ENCODE measurements at places on chromosomes 12 and 14.

DNA sequence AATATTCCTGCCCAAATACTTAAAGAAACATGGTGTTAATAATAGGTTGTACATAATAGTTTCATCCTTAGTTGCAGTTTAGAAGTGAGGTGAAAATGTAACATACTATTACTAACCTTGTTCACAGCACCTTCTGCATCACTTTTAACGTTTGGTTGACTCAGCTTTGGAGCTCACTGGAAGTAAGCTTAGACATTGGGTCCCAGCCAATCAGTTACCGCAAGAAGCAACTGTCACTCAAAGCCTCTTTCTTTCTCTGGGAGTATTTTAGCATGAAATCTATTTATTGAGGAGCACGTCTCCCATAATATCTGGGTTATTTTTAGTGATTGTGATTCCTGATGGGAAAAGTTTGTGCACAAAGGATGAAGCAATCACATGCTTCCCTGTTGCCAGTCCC, 472.6 kb downstream of the SNAPC1 start:
- no peak for DNase-seq

- DNase-seq: no peak
Measured at GRCh38 chr12:94089891-94090290, 58.5 kb upstream of the PLXNC1 start.

DNA sequence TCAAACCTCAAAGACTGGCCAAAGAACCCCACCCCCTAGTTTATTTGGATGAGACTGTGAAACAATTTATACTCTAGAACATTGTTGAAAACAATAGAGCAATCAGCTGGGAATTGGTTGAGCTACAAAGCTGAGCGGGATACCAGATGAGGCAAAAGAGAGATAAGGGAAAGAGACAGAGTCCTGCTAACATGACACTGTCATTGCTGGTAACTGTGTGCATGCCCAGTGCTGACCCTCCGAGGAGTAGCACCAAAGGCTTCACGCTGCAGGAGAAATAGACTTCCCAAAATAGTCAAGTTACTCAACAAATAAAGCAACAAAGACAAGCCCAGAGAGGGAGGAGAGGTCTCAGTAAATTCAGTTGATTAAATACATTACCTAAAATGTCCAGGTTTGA, 63.6 kb downstream of the RASSF8 start:
- DNase-seq: no peak

GRCh38 chr12:115042341-115042740, 358.4 kb upstream of the TBX3 start:
- DNase-seq: no peak

- DNase-seq: no peak
Measured at GRCh38 chr14:52948836-52949235, 2.0 kb downstream of the FERMT2 start.

DNA sequence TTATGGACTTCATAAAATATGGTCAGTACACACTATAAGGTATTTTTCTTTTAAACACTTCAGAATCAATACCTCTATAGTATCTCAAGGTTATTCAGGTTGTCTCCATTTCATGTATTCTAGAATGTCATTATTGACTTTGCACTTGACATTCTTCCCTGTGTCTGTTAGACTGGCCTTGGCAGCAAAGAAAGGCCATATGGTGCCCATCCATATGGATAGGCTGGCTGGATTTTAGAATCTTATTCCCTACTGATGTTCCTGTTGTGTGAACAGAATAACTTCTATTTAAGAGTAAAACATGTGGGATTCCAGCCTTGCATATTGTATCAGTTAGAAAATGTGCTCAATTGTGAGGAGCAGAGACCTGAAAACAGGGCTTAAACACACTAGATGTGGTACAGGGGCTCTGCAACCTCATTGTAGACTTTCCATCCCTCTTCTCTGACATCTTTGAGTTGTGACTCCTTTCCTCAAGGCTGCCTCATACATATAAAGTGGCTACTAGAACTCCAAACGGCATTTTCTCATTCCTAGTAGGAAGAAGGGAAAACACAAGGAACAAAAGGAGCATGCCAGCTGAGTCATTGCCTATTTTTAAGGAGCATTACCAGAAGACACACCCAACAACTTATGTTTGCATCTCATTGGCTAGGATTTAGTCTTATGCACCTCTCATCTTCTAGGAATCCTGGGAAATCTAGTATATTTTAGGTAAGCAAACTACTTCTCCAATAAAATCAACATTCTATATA, 221.2 kb upstream of the TMPO start:
- DNase-seq: no peak

DNA sequence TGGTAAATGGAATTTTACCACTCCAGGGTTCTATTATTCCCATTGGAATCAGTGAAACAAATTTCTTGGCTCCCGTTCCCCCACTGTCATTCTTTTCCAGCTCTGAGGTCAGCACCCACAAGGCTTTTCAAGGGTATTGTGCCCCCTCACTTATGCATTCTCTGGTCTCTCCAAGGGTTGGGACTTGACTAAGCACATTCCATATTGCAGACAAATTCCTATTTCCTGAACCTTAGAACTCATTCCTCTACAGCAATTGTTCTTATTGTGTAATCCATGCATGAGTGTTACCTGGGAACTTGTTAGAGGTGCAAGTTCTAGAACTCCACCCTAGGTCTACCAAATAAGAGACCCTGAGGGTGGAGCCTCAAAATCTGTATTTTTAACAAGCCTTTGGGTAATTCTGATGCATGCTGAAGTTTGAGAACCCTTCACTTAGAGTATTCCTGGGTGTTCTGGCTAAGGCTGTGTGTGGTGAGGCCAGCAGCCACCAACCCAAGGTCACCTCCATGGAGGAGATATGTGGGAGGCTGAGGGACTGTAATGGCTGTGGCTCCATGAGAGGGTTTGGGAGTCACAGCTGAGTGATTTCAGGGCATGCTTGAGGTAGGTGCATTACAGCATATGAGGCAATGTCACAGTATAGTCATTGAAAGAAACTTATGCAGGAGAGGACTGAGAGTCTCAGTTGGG, 150.9 kb downstream of the TTC6 start:
- no peak for DNase-seq

DNA sequence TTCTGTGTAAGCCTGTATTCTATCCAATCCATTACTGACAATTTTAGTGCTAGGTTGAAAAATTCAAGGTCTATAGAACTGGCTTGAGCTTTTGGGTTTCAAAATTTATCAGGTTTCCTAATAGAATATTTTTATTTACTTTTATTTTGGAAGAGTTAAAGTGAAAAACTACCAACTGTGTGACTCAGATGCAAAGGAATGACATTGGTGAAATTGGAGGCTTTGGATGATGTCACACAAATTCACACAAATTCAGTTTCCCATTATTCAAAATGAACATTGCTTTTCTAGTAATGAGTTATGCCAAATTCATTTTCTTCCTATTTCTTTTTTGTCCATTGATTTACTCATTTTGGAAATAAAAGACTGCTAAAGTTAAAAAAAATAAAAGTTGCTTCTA, 186.9 kb downstream of the ALX1 start:
- no peak for DNase-seq

Data from stimulated activated CD4-positive, alpha-beta T cell treated with anti-CD3 and anti-CD28 coated beads, TNF-alpha, amount 100 ng/mL, for 1 hour (primary cell).